ENCODE measurements at places on chromosomes 1 and 21.

DNA sequence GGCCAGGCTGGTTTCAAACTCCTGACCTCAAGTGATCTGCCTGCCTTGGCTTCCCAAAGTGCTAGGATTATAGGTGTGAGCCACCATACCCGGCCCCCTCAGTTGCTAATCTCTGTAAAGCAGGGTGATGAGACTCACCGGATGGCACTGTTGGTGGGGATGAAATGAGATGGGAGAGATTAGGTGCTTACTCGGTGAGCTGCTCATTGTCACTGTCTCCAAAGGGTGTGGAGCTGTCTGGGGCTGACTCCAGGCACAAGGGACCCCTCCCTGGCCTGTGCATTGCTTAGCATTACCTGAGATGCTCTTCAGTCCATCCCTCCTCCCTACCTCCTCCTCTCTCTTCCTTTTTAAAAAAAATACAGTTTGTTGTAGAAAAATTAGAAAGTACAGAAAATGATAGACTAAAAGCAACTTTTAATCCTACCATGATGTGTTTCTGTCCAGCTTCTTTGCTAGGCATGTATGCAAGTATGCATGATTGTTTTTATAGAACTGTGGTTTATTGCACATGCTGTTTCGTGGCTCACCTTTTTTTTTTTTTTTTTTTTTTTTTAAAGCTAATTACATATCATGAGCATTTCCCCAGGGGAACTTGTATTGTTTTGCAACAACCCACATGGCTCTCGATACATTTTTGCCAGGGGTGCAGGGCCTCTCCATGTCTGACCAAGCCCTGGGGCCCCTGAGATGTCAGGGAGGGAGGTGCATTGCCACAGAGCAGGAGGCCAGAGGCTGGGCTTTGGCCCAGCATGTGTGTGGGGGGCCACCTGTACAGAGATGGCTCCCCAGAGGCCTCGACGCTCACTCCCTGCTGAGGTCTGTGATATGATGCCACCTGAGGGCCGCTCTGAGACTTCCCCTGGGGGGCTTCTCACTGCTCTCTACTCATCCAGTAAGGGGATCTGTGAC lies 55.4 kb downstream of the ARHGEF10L start:
- no peak for DNase-seq

DNA sequence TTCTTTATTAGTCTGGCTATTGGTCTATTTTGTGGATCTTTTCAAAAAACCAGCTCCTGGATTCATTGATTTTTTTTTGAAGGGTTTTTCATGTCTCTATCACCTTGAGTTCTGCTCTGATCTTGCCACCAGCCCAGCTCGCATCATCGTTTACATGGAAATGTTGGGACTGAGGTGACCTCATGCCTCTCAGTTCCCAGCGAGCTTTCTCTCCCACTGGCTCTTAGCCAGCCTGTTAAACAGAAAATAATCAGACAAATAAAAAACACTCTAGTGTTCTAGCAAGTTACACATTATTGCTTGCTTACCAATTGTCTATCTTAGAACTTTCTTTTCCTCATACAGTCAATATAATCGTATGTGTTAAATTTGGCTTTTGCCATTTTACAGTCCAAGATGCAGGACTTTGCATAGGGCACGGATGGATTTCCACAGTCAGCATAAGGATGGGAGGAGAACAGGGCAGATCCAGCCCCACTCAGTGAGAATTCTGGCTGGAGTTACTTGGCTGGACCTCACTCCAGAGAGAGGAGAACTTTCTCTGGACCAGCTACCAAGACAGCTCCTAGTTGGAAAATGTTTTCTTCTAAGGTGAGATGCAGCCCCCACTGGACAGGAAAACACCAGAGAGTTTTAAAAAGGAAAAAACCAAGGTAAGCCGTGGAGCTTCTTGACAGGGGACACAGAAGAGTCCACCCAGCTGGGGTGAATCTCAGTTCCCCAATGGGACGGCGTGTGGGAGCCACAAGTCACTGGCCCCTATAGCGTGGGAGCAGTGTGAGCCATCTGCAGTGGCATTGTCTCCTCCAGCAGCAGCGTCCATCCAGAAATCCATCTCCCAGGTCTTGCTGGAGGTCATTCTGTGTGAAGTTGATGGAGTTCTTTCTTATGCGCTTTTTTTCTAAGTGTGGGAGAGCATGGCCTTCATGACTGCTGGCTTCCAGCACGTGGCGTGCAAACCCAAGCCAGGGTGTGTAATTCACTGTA lies 17.6 kb downstream of the PGBD2 start:
- no peak for DNase-seq

- DNase-seq, result no peak
Observed at GRCh38 chr1:152451254-152451653, 37.2 kb upstream of the CRNN start.

DNA sequence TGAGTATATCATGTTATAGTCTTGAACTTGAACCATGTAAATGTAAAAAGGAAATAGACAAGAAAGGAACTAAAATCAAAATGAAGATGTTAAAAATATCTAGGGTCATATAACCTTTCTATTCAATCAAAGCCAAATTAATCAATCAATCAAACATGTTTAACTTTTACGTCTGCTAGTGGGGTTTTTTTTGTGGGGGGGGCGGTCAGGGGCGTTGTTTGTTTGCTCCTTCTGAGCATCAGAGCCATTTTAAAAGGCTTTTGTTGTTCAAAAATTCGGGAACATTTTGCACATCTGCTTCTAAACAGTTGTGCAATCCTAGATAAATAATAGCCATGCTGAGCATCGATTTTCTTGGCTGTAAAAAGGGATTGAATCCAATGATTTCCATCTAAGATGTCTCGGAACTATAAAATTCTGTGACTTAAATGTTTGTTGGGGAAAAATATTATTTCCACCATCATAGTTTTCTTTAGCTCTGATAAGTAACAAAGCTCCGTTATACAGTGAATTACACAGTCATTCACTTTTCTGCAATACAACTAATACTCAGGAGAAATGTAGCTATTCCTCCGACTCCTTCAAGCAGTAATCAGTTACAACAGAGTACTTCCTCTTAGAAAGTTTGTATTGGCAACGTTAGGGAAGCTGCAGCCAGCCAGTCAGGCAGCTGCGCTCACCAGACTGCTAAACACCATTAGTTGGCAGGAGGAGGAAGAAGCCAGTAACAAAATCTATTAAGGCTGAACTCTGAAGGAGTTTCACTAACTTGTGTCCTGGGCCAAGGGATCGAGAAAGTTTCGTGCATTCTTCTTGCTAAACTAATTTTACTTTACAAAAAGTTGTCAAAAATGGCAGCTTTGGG lies 2.2 kb downstream of the SPATA6 start:
- DNase-seq, result no peak

DNA sequence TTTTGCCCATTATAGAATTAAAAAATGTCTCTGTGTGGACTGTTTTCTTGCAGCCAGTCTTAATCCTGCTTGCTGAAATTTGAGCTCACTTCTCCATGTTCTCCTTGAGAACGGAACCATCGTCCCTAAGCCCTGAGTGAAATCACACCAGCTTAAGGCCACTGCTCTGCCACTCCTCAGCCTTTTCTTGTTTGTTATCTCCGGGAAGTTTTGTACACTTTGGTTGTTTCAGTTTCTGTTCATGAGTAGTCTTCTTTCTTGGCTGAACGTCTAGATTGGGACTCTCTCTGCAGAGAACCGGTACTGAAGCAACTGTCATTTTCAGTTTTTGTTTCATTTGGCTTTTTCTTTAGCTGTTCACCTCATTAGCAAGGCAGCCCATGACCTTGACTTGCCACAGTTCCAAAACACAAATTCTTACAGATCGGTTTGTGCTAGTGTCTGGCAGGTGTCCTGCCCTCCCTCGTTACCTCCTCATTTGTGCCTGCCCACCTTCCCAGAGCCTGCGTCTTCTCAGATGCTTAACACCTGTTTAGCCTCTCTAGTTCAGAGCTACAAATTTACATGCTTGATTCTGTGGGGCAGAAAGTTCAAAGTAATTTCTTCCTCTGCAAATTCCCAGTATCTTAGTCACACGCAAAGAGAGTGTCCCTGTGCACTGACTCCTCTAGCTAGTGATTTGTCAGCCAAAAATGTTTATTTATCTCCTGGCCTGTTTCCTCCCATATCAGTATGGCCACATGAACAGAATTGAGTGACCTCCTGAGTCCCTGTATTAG lies 12.4 kb downstream of the PSEN2 start:
- DNase-seq, result no peak

DNA sequence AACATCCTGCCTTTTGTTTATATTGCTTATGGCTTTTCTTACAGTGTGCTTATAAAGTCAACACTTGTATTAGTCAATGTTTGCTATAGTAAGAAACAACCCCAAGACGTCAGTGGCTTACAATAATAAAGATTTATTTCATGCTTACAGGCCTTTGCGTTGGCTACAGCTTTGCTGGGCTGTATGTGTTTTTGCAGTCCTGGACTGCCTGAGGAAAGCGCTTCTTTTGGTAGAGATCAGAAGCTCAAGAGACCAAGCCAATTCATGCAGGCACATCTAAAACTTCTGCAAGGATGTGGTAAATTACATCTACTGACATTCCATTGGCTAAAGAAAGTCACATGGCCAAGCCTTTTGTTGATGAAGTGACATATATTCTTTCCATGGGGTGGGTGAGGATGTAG lies 17.5 kb upstream of the PRKAA2 start:
- no peak for DNase-seq

DNA sequence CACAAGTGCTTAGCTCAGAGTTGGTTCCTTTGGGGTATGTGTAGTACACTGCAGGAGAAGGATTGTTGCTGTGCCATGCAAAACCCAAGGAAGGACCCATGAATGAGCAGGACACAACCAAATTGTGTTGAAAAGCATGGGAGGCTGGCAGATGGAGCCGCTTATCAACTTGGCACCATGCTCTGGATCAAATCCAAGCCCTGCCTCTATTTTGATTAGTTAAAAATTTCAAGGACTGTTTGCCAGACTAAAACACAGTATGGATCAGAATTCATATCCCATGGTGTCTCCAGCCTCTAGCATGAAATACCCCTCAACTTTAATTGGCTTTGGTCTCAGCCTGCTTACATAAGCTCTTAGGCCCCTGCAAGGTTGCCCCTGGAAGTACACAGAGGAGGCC lies 27.8 kb downstream of the CCDC185 start:
- DNase-seq, result no peak

DNA sequence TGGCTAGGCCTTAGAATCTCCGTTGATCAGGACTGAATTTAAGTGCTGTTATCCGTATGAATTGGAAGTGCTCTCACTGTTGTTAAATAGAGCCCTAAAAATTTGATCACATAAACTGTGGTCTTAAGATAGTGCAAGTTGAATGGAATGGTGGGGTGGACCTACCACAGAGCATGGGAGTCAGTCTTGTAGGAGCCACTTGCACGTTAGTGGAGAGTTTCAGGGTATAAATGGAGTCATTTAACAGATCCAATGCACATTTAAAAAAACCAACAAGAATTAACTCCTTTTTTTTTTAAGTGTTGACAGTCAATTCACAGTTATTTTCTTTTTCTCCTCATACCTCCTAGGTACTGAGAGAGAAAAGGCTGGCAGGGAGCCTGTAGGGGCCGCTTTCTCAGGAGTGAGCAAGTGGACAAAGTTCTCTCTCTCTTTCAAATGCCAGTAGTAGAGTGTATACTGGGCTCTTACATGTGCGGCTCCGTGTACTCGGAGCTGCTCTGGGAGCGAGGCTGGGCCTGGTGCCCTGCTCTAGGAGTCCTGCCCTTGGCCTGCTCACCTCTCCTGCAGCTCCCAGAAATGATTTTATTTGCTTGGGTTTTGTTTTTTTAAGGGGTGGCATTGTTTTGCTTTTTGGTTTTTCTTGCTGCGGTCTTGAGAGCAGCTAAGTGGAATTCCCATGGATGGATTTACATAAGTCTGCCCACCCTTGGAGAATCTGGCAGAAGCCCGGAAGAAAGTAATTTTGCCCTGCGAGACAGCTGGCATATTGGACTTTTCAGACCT lies 91.3 kb downstream of the ATP5PO start:
- no peak for DNase-seq

- DNase-seq, result no peak
Observed at GRCh38 chr1:245131026-245131393, 23.8 kb upstream of the KIF26B start.

DNA sequence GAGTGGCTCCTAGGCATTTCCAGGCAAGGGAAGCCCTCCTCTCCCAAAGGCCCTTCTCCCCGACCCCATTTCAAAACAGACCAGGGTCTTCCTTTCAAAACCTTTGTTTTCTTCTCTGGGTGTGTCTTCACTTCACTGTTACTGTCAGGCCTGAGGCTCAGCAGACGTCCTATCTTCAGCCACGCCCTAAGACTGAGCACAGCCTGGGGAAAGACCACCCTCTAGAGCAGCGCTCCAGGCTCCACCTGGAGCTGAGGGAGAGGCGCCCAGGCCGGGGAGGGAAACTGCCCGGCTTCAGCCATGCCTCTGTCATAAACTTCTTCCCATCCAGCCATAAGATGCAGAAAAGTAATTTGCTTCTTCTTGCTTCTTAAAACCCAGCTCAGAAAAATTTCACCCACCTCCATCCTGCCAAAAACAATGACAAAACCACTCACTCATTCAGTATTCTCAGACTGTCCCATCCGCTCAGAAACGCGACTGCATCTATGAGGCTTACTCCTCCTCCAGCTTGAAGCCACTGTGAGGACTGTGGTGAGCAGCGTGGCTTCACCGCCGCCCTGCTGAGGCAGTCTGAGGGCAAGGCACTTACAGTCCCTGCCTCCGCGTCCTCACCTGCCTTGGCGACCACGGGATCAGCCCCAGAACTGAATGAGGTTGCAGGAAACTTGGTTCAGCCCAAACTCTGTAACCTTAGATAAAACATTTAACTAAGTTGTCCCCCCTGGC lies 36.1 kb downstream of the VN1R5 start:
- DNase-seq, result no peak

DNA sequence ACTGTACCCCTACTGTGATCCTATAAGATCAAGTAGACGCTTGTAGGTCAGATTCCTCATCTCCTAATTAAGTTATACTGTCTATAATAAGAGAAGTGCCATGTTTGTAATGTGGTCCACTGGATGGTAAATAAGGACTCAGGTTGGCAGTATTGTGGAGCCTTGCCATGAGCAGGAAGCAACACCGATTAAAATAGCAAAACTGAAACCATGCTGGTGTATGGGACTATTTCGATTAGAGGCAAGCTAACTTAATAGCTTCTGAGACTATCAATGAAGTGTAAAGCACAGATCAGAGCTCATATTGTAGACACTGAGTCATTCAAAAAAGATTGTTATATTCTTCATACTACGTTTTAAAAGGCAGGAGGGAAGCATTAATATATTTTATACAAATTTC lies 348.8 kb downstream of the HHAT start:
- no peak for DNase-seq

DNA sequence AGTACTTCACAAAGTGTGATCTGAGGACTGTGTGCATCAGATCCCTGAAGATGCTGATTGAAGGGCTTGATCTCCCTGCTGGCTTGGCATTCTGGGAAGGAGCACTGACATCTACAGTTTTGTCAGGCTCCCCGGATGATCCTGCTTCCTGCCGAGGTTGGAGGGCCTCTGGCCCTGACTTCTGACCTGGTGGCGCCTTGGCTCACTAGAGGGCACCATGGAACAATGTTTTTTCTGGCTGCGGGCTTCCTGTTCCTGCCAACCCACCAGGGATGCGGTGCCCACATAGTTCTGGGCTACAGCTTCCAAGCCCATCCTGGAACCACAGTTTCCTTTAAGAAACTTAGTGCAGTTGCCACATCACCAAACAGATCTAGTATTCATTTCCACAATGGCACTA lies 38.8 kb upstream of the RASAL2 start:
- no peak for DNase-seq
